Hypothalamus (tissue), 51 donors: ENCODE measurements at places on chromosomes 4 and X.

DNA sequence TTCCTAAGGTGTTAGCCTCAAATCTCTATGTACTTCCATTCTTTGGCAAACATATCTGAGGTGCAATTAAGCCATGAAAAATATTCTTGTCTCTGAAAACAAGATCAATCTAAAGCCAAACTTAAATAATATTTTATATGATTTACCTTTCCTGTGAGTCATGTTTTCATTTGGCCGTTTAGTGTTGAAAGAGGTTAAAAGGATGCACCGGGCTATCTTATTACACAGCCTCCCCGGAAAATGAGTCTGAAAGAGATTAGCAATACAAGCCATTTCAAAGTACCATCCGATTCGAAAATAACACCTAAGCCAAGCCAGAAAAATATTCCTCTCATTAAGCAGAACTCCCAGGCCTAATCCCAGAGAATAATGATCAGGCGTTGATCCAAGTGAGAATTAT lies 161.5 kb upstream of the EPHA5 start:
- no peak for DNase-seq

GRCh38 chrX:151977009-151977408 lies 2.5 kb upstream of the GABRE start:
- DNase-seq = no peak

GRCh38 chr4:150779707-150780106 lies 197.8 kb downstream of the MAB21L2 start:
- DNase-seq = no peak

DNA sequence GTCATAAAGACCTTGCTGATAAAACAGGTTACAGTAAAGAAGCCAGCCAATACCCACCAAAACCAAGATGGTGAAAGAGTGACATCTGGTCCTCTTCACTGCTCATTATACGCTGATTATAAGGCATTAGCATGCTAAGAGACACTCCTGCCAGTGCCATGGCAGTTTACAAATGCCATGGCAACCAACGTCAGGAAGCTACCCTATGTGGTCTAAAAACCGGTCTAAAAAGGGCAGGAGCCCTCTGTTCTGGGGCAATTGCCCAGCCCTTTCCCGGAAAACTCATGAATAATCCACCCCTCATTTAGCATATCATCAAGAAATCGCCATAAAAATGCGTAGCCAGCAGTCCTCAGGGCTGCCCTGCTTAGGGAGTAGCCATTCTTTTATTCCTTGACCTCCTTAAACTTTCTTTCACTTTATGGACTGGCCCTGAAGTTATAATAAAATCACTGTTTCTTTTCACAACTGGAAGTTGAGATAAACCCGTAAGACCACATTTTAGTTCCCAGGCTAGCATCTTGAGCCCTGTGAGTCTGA lies 260.5 kb upstream of the FAT1 start:
- DNase-seq = no peak

GRCh38 chr4:8544741-8545438 lies 35.3 kb upstream of the GPR78 start:
- DNase-seq = no peak

DNA sequence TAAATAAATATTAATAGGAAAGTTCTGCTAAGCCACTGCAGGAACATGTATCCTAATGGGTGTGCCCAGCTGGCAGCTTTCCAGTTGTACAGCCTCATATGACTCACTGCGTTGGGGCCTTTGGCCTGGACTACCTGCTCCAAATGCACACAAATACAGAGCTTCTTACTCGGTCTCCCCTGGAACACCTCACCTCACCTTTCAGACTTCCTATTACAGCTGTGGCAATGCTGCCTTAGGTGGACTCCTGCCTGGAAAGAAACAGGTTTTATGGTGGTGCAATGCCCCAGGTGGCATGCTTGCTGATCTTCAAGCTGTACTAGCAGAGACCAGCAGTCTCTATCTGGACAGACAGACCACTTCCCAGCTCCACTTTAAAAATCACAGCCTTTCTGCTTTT lies 85.7 kb upstream of the EXOC1L start:
- DNase-seq = no peak

DNA sequence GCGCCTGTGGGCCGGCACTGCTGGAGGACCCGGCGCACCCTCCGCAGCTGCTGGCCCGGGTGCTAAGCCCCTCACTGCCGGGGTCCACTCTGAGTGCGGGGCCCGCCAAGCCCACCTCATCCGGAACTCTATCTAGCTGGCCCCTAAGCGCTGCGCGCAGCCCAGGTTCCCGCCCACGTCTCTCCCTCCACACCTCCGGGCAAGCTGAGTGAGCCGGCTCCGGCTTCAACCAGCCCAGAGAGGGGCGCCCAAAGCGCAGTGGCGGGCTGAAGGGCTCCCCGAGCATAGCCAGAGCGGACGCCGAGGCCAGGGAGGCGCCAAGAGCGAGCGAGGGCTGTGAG lies 75.2 kb downstream of the QDPR start:
- no peak for DNase-seq

DNA sequence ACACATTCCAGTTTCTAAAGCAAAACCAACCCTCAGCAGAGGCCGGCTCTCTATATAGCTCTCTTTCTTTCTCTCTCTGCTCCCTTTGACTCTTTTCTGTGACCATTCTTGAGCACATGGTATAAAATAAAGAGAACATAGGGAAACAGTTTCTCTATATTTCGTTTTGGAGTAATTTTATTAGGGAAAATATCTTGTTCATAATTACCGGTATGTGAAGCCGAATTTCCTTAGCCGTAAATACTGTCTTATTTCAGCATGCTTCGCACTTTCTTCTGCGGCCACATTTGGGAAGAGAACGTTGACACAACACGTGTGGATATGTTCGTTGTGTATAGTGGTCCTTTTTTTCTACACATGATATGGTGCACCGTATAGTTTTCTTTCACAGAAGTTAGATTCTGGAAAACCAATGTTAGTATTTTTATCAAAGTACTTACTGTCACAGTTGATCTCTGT lies 4.9 kb upstream of the LEF1 start:
- DNase-seq = no peak

DNA sequence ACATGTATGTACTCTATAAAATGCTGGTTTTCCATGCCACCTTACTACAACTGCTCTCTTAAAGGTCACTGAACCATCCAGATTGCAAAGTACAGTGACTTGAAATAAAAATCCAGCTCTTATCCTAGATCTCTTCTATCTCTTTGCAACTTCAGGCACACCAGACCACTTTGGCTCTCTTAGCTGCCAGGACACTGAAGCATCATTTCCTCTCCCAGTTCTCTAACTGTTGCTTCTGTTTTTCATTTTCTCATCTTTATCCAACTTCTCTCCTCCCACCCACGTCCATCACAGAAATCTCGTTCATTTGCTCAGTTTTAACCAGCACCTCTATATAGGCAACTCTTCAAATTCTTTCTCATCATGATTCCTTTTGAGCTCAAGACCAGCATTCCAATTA lies 74.3 kb downstream of the METTL14 start:
- no peak for DNase-seq

DNA sequence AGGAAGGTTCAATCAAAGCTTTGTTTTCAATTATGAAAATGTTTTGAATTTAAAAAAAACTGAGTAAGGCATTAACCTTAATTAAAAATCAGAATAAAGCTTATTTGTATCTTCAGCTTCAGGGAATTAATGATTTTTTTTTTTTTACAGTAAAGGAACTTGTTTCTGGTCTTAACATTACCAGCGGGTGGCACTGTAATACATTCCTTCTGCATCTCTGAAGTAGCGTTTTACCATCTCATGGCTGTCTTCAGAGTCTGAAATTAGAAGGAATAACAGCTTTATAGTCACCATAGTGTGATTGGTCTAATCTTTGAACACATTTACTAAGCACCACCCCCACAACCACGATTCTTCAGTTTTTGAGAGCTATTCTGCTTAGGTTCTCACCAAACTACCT lies 102.6 kb downstream of the IL1RAPL2 start:
- DNase-seq = no peak

DNA sequence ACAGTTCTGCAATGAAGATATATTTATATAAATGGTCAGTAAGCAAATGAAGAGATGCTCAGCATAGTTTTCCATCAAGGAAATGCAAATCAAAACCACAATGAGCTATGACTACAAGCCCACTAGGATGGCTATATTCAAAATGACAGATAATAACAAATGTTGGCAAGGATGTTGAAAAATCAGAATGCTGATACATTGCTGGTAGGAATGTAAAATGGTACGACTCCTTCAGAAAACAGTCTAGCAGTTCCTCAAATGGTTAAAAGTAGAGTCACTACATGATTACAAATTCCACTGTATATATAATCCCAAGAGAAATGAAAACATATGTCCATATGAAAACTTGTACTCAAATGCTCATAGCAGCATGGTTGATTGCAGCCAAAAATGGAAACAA lies 425.0 kb upstream of the ATOH1 start:
- DNase-seq = no peak
